ENCODE measurements at places on chromosomes 16 and 17.

- peak; percentile 77 for DNase-seq
Measured at GRCh38 chr16:5215901-5216300, 118.3 kb upstream of the EEF2KMT start.

- DNase-seq = no peak
Measured at GRCh38 chr17:73508057-73508930, 136.0 kb downstream of the SDK2 start.

- peak; percentile 69 for DNase-seq
Measured at GRCh38 chr16:83682116-83682867, 125.5 kb upstream of the HSBP1 start.

DNA sequence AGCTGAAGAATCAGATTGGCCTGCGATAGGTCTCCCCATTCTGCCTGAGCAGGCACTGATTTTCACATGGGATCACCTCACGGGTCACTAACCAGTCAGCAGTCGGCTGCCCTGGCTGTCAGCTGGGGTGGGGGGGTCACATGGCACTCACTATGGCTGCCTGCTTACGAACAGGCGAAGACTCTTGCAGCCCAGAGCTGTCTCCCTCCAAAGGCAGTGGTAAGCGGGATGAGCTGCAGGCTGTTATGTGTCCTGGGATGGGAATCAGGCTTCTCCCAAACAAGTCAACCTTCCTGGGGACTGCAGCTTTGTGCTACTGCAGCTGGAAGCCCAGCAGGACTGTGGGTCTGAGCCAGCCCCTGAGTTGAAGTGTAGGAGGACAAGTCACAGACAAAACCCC, 29.0 kb upstream of the ADORA2B start:
- DNase-seq = peak; percentile 64

GRCh38 chr17:21028192-21028591, 14.6 kb downstream of the USP22 start:
- no peak for DNase-seq

- no peak for DNase-seq
Measured at GRCh38 chr17:67229109-67229955, 15.7 kb downstream of the HELZ start.

- DNase-seq = no peak
Measured at GRCh38 chr16:68434624-68435210, 13.6 kb downstream of the SMPD3 start.

GRCh38 chr17:45645330-45645729, 138.8 kb upstream of the CRHR1 start:
- no peak for DNase-seq

DNA sequence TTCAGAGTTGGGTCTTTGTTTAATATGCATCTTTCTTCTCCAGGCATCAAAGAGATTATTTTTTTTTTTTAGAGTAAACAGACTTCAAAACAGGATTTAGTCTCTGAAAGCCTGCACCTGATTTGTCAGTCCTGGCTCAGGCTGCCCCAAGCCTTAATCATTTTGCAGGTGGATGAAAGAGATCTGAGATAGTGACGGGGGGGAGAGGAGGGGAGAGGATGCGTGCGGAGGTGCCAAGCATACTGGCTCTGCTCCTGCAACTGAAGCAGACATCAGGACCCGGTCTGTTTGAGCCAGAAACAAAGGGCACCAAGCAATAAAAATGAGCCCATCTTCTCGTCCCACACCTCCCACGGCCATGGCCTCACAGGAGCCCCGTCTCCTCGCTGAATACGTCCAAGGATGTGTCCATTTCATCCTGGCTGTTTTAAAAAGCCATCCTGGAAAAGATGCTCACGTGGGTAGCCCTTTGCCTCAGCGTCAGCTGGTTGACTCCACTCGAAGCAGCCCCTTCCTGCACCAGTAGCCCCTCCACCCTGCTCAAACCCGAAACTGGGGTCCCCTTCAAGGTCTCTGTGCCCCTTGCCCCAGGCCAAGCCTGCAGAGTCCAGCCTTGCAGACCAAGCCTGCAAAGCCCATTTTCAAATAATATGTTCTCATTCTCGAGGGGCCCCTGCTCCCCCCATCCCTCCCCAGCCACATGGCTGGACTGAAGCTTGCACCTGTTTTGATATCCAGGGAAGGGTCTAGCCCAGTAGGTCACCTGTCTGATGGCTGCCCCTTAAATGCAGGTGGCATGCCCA, 84.8 kb upstream of the TNRC6C start:
- DNase-seq = no peak

- no peak for DNase-seq
Measured at GRCh38 chr17:29032013-29032856, 10.7 kb upstream of the PIPOX start.

DNA sequence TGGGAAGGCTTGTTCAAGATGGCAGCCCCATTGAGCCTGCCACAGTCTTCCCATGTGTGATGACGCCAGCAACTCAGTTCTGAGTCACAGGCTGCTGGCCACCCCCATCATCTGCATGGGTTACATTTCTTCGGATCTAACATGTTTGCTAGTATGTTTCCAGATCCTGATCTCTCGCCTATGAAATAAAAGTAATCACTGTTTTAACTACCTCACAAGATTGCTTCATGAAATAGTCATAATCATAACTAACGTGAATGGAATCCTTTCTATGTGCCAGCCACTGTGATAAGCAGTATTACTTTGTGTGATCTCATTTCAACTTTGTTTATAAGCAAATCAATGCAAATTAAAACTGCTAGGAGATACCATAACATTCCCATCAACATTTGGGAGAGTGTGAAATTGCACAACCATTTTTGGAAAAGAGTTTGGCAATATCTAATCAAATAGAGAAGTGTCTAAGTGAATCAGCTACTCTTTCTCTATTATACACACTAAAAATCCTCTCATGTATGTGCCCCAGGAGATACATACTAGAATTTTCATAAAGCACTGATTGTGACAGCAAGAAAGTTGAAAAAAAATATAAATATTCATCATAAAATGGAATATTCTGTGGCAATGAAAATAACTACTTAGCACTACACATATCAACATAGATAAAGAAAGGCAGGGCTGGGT, 300.2 kb upstream of the IRX5 start:
- DNase-seq = no peak

- DNase-seq = peak; percentile 27
Measured at GRCh38 chr17:33294994-33295393, 1.9 kb upstream of the ASIC2 start.

- DNase-seq = no peak
Measured at GRCh38 chr17:14436266-14436665, 135.4 kb downstream of the HS3ST3B1 start.

DNA sequence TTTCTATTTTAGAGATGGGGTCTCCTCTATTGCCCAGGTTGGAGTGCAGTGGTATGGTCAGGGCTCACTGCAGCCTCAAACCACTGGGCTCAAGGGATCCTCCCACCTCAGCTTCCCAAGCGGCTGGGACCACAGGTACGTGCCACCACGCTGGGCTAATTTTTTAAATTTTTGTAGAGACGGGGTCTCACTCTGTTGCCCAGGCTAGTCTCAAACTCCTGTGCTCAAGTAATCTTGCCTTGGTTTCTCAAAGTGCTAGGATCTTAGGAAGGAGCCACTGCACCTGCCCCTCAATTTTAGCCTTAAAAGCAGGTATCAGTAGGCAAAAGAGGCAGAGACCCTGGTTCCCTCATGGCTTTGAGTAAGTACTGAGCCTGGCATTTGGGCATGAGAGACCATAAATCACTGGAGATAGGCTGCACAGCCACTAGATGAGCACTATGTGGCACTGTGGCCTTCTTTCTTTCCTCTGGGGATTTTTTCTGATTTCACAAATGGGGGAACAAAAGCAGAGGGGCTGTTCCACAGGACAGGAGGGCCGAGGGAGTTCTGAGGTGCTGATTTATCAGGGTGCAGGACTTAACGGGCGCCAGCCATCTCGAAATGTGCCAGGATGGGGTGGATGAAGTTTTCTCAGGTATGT, 82.2 kb downstream of the PLXDC1 start:
- peak; percentile 75 for DNase-seq

DNA sequence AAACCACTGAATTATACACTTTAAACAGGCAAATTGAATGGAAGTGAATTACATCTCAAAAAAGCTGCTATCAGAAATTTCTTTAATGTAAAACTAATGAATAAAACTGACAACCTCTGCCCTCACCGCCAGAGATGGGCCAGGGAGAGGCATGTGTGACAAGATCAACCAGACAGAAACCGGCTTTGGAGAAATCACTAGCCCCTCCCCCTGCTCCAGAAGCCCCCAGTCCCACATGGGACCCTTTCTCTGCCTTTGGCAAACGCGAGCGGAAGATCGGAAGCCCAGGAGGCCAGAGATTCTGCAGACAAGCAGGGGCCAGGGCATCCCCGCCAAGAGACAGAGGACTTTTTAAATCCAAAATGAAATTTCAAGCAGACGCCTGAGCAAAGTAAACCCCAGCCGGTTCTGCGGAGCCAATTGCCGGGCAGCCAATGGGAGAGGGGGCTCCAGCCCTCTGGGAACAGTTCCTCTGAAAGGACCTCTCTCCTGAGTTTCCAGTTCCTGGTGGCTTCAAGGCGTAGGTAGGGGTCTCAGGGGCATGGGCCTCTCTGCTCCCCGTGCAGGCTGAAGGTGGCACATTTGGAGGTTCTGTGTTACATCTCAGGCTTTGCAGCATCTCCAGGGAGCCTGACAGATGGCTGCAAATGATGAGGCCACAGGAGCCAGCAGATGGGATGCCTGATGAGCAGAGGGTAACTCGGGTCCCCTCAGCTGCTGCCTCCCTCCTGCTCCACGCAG, 118.1 kb downstream of the GSG1L start:
- peak; percentile 85 for DNase-seq

GRCh38 chr17:78019976-78020716, 61.6 kb downstream of the TNRC6C start:
- no peak for DNase-seq

DNA sequence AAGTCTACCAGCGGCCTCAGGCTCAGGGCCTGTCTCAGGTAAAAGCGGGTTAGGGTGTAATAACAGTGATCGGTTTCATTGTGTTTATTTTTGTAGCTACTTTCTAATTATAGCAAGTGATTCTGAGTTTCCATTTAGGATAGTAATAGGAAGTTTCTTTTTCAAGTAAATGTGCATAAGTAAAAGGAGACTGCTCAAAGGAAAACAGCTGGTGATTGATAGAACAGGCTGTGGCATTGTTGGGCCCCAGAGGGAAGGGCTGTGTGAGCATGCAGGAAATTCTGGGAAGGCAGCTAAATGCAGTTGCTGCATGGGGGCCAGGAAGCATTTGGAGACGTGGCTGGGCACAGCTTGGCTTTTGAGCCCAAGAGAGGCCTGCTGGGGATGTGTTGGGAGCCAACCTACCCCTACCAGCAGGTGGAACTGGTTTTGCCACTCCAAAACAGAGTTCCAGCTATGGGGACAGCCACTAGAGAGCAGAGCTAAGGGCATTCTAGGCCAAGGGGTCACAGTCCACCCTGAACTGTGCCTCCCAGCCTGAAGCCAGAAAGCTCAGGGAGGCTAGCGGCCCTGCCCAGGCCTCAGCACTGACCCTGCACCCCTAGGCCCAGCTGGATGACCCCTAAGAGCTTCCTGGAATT, 12.6 kb downstream of the SNX20 start:
- no peak for DNase-seq

DNA sequence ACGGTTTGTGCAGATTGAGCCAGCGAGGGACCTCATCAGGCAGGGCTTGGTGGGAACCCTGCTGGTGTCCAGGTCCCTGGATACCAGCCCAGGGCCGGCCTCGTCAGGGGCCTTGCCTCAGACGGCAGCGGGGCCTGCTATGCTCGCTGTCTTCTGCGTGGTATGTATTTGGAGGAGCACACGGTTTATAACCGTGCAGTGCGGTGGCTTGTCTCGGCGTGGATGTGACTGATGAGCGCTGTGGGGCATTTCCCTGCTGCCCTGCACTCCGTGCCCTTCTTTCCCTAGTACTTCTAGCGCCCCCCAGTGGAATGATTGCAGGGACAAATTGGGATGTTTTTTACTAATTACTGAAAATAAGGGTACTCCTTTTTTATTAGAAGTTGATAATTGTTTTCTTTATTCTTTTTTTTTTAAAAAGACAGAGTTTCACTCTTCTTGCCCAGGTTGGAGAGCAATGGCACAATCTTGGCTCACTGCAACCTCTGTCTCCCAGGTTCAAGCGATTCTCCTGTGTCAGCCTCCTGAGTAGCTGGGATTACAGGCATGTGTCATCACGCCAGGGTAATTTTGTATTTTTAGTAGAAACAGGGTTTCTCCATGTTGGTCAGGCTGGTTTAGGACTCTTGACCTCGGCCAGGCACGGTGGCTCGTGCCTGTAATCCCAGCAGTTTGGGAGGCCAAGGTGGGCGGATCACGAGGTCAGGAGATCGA, 15.3 kb downstream of the TBCD start:
- peak; percentile 66 for DNase-seq

DNA sequence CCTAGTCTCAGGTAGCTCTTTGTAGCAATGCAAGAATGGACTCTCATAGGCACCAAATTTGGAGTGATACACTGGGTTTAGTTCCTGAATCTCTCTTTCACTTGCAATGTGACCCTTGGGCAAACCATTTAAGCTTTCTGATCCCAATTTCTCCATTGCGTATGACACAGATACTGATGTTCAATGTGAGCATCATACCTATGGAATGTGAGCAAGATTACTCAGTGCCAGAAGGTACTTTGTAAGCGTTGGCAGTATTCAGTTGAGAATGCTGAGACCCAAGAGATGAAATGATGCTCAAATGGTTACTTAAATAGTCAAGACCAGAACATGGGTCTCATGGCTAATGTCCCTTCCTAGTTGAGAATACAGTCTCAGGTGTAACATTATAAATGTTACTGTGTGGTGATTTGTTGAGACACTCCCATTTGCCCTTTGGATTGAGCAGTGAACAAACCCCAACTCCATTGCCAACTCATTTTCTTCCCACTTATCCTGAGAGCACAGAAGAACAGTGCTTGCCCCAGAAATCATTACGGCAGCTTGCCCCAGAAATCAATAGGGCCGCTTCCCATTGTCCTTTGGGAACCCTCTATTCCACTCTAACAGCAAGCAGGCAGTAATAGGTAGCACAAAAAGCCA, 134.1 kb downstream of the SOX9 start:
- no peak for DNase-seq

All from eye (tissue), 1 donor.